ENCODE measurements at places on chromosomes 1 and 21.

- DNase-seq = no peak
Measured at GRCh38 chr1:40391688-40392145, 18.2 kb downstream of the SMAP2 start.

DNA sequence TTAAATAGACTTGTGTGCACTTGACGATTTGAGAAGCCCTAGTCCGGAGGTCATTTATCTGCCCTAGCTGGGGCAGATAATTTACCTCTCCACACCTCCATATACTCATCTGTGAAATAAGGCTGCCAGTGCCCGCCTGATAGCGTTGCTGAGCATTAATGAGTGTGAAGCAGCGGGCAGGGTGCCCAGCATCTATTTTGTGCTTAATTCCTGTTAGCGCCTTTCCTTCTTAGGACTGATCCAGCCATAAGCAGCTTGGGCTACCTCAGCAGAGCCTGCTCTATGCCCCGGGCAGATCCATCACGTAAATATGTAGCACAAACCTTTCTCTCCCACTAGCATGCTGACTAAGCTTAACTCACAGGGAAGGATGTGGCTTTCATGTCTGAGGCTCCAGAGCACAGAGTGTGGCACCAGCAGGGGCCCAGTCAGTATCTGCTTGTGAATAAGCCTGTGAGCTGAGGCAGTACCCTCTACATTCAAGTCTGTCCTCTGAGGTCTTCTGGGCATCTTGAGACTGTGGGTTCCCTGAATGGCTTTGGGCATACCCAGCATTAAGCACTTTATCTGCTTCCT lies 21.5 kb upstream of the RNF187 start:
- no peak for DNase-seq

DNA sequence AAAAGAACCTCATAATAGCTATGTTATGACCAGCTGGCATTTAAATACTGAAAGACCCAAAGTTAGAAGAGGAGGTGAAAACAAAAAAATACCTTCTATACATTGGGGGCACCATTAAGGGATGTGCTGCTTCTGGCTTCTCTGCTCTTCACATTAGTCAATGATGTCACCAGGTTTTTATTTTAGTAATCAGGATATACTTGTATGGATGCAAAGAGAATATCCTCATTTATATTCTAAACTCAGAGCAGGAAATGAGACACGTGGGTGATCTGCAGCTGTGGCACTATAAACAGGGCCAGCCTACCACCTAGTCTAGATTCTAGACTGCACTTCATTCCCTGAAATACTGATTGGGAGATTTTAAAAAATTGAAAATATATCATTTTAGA lies 51.2 kb downstream of the WLS start:
- DNase-seq = no peak

DNA sequence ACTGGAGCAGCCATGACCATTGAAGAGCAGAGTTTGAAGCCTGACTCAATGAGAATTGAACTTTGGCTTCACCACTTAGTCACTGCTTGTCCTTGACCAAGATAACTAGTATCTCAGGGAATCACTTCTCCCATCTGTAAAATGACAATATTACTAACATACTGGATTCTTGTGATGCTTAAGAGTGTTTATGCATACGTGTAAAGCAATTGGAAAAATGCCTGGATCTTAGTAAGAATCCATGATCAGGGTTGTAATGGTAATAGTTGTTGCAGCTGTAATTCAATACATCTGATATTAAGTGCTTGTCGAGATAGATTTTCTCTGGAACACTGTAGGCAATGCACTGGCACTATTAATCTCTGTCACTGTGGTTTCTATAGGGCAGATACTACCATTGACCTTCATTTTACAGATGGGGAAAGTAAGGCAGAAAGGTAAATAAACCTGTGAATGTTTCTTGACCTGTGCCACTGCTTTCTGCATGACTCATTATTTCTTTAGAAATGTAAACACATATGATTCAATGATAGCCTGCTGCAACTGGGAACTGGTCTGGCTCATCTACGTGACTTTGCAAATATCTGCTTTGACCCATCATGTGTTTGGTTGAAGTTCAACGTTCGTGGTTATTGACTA lies 662.5 kb downstream of the PLA2G4A start:
- DNase-seq = no peak

GRCh38 chr1:76769911-76770310 lies 97.4 kb upstream of the ST6GALNAC5 start:
- DNase-seq = no peak

GRCh38 chr1:53678507-53678906 lies 60.5 kb downstream of the GLIS1 start:
- DNase-seq = no peak

- DNase-seq = peak; percentile 18
Measured at GRCh38 chr1:32773018-32773763, 44.0 kb downstream of the YARS1 start.

- DNase-seq = no peak
Measured at GRCh38 chr1:173395762-173396161, 81.4 kb upstream of the PRDX6 start.

GRCh38 chr1:35316264-35316663 lies 47.8 kb downstream of the ZMYM4 start:
- DNase-seq = no peak

DNA sequence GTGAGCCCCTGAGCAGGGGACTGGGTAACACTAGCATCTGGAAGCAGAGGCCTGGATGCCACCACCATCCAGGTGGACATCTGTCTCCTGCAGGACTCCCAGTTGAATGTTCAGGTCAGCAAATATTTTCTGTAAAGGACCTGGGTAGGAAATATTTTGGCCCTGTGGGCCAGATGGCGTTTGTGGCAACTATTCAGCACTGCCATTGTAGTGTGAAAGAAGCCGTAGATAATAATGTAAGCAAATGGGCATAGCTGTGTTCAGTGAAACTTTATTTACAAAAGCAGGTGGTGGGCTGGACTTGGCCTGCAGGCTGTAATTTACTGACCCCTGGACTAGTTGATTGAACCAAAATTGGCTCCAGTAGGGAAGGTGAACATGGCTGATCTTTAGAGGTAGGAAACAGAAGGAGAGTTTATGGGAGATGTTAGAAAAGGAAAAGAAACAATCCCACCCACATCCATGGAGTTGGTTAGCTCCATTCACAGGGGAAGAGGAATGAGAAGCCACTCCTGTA lies 20.0 kb upstream of the CD101 start:
- DNase-seq = no peak

DNA sequence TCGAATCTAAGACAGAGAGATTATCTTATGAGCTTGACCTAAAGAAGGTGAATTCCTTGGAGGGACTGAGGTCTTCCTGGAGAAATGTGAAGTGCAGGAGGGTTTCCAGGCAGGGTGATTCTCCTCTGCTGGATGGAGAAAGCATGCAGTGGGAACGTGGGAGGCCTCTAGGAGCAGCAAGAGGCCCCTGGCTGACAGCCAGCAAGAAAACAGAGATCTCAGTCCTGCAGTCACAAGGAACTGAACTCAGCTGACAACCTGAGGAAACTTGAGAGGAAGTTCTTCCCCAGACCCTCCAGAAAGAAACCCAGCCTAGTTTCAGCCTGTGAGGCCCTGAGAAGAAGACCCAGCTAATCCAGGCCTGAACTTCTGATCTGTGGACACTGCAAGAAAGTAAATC lies 345.9 kb downstream of the FAM72C start:
- DNase-seq = no peak

DNA sequence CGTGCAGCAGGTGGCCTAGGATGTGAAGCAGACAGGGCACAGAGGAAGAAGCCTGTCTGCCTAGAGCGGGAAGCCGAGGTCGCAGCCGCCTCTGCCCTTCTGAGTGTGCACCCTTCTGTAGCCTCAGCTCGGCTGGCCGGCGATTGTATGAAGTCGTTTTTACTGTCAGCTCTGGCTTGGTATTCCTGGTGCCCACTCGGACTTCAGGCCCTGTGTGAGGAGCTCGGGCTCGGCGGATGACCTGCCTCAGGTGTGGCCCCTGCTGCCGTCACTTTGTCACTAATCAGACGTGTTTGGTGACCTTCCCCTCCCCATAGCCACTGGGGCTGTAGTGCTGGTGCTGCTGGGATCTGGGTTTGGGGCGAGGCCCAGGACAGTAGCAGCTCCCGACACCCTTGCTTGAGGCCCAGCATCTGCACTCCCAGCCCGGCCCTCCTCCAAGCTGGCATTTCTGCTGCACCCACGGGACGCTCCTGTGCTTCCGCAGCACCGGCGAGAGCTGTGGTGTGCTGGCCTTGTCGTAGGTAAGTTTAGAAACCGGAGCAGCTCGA lies 18.1 kb downstream of the SLX9 start:
- DNase-seq = no peak

- DNase-seq = no peak
Measured at GRCh38 chr1:156581661-156582387, 2.3 kb downstream of the TTC24 start.

DNA sequence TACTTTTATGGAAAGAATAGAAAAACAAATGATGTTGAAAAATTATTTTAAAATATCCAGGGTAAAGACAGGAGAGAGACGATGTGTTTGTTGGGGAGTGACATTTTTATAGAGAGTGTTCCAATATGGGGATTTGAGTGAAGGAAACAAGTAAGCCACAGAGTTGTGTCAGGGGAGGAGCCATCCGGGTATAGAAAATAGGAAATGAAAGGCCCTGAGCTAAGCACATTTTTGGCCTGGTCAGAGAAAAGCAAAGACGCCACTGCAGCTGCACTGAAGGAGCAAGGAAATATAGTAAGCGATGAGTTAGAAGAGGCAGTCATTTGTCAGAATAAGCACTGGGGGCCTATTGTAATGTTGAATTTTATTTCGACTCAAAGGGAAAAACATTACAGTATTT lies 107.3 kb upstream of the ADGRL4 start:
- no peak for DNase-seq

DNA sequence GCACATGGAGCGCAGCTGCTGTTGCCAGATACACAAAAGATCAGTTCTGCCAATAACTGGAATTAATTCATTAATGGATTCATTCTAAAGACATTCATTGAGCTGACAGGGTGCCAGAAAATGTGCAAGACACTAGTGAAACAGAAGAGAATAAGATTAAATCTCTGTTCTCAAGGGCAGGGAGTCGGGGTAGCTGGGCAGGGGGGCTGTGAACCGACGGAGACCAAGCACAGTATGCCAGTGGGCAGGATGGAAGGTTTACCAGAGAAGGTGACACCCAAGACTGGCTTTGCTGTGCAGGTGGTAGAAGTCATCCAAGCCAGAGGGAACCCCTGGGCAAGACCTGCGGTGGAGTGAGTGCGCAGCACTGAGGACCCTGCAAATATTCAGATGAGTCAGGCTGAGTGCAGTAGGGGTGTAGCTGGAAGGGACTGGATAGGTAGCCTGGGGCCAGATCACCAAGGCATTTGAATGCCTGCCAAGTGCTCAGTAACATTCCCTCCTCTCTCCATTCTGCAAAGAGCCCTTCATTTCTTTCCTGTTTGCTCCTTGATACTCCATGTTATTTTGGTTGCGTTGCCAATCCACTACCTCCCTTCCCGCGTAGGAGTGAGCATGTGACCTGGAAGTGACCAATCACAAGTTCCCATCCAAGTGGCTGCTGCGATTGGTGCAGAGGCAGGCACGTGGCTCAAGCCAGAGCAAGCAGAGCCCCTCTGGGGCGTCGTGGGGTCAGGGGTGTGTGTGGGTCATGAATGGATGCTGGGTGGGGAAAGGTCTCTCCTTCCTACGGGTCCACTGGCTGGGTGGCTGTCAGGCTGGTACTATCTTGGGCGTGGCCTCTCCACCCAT lies 413.1 kb downstream of the PTPRU start:
- DNase-seq = no peak

DNA sequence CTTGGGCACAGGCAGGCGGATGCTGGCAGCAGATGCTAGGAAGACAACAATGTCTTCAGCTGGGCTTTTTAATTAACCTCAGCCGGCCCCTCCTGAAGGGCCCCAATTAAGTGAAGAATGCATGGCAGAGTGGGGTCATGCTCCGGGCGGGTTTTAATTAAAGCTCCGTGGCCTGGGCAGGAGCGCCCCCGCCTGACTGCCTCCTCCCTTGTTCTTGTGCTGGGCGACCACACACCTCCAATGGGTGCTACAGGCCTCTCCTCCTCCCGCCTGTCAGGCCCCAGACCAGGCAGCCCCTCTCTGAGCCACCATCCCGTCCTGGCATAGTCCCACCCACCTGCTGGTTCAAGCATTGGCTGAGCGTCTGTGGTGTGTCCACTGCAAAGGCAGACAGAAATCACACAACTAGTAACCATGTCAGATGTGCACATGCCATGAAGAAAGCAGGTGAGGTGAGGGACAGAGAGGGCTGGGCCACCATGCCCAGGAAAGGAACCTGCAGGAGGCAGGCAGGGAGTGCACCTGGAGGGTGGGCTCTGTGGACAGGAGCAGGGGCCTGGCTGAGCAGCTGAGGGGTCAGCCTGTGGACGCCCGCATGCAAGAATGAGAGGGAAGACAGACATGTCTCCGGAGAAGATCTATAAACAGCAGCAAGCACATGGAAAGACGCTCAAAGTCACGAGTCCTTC lies 8.5 kb upstream of the ARF1 start:
- no peak for DNase-seq

DNA sequence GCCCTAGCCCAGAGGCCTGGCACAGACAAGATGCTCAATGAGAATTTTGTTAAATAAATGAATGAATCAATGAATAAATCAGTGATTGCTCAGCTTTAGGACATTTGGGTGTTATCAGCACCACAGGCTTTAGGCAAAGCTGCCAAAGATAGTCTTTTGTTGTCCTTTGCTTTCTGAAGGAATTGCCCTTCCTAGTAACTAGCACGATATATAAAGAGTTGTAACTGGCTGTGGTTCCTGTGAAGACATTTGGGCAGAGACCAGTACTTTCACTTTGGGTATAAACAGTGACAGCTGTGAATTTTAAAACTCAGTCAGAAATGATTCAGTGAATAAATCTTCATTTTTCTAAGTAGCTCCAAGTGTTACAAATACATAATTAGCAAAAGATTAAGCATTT lies 13.3 kb downstream of the RNU5D-1 start:
- DNase-seq = no peak

DNA sequence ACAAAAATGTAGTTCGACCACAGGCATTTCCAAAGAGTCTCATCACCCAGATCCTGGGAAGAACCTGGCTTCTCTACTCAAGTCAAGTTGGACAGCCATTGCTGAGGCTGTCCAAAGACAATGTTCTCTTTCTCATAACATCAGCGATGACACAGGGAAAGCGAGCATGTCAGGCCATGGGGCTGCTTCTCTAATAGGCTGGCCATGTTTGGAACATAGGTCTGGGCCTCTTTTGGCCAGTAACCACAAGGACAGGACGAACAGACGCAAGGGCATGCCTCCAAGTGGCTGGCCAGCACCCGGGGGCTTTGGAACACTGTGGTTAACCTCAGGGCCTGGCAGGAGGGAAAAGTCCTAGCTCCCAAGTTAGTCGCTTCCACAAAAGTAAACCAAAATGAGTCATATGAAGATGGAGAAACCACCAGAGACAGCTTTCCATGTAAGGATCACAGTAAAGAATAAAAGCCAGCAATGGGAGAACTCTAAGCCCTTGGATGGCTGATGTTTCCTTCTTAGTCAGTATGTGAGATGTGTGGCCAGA lies 80.6 kb upstream of the SLC44A3 start:
- no peak for DNase-seq

GRCh38 chr1:20291645-20292084 lies 990 bp downstream of the VWA5B1 start:
- no peak for DNase-seq

Measured in SK-N-MC (cell line).